ENCODE measurements at places on chromosomes 12 and 14.
A peak's percentile ranks its signal among the peaks of the same experiment; 100 is the strongest.

- no peak for DNase-seq
These were observed 43.8 kb downstream of the RESF1 start for GRCh38 chr12:32002848-32003493.

DNA sequence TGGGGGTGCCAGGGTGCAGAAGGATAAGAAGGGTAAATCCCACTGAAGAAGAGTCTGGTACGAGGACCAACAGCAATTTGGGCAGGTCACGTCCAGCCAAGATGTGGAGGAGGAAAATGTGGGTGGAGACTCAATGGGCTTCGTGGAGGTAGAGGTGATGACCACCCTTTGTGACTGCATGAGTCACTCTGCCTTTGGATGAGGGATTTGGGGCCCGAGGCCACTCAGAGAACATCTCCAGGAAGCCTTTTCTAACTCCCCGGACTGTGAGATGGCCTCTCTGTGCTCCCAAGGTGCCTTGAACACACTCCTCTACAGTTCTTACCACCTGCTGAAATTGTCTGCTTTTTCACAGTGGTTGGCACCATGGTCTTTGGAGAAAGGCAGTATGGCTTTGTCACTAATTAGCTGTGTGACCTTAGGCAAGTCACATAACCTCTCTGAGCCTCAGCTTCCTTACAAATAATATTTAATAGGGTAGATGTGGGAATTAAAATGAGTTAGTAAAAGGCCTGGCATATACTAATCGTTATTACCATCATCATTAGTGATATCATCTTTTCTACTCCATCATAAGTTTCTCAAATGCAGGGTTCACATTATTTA, 67.0 kb upstream of the ARHGAP5 start:
- DNase-seq, result no peak

- DNase-seq, result no peak
These were observed 37.9 kb upstream of the DLK1 start for GRCh38 chr14:100688598-100689461.

- no peak for DNase-seq
These were observed 14.0 kb upstream of the RIPK3 start for GRCh38 chr14:24353559-24354481.

GRCh38 chr12:121980191-121980891, 41.3 kb upstream of the BCL7A start:
- DNase-seq, result no peak

DNA sequence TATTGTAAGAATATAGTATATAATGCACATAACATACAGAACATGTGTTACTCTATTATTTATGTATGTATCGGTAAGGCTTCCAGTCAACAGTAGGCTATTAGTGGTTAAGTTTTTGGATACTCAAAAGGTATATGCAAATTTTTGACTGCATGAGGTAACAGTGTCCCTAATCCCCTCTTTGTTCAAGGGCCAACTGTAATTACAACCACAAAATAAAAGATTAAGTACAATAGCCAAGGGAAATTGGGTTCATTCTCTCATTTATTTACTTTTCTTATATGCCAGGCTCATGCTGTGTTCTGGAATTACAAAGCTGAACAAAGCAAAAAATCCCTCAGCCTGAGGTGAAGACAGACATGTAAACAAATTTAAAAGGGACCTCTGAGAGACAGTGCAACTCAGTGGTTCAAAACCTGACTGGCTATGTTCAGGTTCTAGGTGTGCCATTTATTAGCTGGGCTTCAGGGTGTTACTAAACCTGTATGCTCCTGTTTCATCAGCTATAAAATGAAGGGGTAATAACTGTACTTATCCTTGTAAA, 43.4 kb upstream of the TSPAN8 start:
- DNase-seq, result no peak

GRCh38 chr12:78540606-78541336, 323.8 kb upstream of the SYT1 start:
- no peak for DNase-seq

DNA sequence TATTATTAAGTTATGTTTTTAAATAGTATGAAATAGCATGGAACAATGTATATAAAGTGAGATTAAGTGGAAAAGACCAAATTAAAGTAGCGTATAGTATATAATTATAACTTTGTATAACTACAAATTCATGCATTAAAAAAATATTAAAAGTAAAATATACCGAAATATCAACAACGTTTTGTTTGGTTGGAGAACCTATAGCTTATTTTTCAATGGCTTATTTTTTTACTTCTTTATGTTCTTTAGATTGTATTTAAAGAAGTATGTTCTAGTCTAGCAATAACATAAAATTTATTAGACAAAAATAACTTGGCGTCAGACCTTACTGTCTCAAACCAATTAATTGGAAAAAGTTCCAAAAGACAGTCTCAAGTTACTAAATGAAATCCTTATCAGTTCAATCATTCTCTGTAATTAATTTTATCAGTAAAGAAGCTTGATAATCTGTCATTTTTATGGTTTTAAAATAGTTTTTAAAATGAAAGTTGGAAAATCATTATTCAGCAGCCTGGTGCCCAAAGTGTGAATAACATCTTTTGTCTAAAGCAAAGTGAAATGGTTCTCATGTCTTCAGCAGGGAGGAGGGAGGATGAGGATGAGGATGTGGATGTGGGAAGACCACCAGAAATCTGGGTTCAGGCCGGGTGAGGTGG, 46.7 kb downstream of the IRAK3 start:
- DNase-seq, result no peak

DNA sequence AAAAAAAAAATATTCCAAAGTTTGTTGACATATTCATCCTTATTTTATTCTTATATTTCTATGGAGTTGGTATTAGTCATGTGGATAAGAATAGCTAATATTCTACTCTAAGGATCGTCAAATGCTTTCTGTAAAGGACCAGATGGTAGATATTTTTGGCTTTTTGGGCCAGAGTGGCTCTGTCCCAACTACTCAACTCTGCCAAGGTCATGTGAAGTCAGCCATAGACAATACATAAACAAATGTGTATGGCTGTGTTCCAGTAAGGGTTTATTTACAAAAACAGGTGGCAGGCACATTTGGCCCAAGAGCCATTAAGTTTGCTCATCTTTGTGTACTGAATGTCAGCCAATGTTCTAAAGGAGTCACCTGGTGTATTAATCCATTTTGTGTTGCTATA, 131.8 kb downstream of the TBX5 start:
- DNase-seq, result no peak

GRCh38 chr12:122322501-122322900, 56.2 kb upstream of the VPS33A start:
- no peak for DNase-seq

DNA sequence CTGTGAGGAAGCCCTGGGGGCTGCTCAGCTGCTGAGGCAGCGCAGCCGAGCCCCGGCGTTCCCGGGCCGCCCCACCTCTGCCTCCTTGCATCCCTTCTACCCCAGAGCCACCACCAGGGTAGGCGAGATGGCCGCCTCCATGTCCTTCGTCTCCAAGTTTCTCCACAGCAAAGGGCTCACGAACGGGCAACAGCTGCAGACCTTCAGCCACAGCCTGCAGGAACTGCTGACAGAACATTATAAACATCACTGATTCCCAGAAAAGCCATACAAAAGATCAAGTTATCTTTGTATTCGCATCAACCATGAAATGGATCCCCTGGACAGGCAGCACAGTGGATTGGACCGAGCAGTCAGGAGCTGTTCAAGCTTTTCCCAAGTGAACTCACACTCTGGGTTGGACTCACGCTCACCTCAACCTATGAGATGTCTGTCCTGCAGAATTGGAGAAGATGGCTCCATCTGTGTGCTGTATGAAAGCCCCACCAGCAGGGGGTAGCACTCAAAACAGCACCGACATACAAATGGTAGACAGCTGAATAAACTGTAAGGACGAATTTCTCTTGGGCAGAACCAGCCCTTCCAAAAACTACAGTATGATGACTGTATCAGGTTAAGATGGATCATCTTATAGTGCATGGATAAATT, 19.4 kb upstream of the A2M start:
- no peak for DNase-seq

- DNase-seq, result peak; percentile 64
These were observed 109.2 kb upstream of the EGLN3 start for GRCh38 chr14:34059925-34060650.

GRCh38 chr12:109738209-109738608, 24.6 kb downstream of the FAM222A start:
- DNase-seq, result no peak

- DNase-seq, result no peak
These were observed 1.8 kb downstream of the SH2B3 start for GRCh38 chr12:111407377-111408115.

DNA sequence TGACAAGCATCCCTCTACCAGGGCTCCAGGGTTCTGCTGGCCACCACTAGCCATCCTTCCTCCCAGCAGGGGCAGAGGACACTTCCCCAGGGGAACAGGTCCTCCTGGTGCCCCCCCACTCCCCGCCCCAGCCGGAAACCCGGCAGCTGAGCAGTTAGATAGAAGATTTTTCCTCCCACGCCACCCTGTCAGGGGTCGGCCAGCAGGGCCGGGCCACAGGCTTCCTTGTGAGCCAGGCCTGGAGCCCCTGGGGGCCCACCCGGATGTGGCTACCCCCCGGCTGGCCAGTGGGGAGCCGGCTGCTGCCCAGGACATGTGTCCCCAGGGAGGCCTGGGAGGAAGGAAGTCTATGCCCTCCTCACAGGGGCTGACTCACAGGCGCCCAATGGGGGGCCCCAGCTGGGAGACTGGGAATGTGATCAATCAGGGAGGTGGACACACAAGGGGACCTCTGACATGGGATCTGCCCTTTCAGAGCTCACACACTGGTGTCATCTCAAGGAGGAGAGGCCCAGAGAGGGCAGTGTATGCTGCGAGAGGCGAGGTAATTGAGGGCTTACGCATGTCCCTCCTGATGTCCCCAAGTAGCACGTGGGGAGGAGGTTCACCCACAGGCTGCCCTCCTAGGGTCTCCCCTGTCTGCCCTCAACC, 4.2 kb downstream of the SH2B3 start:
- DNase-seq, result peak; percentile 39

GRCh38 chr12:27696864-27697564, 767 bp downstream of the REP15 start:
- no peak for DNase-seq

DNA sequence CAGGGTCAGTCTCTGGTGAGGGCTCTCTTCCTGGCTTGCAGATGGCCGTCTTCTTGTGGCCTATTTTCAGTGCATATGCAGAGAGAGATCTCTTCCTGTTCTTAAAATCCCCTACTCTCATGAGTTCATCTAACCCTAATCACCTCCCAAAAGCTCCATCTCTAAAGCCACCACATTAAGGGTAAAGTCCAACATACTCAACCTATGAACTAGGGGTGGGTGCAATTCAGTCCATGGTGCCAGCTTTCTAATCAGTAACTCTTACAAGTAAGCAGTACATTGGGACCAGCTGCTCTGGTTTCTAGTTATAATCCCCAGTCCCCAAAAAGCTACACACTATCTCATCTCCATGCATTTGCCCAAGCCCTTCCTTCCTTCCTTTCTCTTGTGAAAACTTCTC, 365.1 kb downstream of the MED13L start:
- DNase-seq, result no peak

DNA sequence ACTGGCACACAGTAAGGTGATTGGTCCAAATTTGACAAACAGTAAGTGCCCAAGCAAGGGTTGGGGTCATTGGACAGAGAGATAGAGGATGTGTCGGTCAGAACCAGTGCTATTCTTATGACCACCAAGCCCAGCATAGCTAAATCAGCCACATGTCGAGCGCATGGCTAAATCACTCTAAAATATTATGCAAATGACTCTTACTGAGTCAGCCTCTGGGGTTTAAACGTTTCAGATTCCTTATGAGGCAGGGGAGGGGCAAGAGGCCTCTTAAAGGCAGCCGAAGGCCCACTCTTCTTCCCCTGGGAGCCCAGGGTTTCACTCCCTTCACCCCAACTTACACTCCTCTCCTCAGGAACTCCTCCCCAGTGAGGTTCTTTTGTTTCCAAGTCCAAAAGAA, 603 bp upstream of the ENDOU start:
- DNase-seq, result no peak

GRCh38 chr12:50120953-50121352, 8.9 kb downstream of the COX14 start:
- DNase-seq, result no peak

GRCh38 chr12:117098361-117099217, 627 bp downstream of the TESC start:
- DNase-seq, result peak; percentile 31

- no peak for DNase-seq
These were observed 49.7 kb downstream of the FAM222A start for GRCh38 chr12:109763201-109763841.

DNA sequence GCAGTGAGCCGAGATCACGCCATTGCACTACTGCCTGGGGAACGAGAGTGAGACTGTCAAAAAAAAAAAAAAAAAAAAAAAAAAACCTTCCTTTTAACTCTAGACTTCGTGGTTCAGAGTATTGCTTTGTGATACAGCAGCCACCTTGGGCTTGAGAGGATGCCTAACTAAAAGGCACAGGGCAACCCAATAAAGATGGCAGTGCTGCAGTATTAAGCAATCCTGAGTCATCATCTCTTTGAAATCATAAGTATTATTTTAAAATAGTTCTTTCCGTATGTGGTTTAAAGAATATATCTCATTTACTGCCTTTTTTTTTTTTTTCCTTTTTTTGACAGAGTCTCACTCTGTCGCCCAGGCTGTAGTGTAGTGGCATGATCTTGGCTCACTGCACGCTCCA, 116.1 kb downstream of the PLEKHA5 start:
- DNase-seq, result no peak

DNA sequence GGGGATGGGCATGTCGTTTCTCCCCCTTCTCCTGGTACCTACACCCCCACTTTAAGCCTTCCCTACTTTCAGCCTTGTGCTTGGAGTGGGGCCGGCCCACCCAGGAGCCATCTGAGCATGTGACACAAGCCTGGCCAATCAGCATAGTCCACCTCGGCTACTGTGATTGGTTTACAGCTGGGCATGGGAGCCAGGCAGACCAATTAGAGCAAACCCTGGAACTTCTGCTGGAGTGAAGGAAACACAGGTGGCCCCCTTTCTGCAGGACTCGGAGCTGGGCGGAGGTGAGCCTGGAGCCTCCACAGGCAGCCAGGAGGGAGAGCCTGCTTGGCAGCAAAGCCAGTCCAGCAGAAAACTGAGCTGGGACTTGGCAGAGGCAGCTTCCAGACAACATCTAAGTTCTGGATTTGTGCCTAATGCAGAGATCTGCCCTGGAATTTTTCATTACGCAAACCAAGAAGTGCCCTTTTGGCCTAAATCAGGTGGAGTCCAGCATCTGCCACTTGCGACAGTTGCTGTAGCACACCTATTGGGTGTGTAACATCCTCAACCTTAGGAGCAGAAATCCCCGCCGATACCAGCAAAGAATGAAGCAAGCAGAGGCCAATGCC, 59.5 kb downstream of the SCARB1 start:
- DNase-seq, result no peak

GRCh38 chr12:57590479-57590863, 521 bp upstream of the PIP4K2C start:
- DNase-seq, result no peak

GRCh38 chr14:48857366-48857765, 728.8 kb downstream of the RPS29 start:
- DNase-seq, result no peak

DNA sequence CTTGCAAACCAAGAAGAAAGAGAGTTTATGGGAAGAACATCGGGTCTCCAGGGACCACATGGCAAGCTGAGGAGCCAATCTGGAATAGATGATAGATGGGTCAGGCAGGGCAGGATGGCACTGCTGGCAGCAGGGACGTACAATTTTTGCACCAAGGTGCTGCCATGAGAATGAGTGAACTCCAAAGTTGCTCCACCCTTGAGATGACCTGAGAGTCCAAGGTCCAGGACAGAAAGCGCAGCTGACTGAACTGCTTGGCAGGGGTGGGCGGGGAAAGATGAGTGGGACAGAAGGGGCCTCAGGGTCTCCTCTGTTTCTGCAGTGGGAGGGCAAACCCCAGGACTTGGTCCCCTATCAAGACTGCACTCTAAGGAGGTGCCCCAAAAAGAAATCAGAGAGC, 136.7 kb upstream of the GSC start:
- no peak for DNase-seq

GRCh38 chr12:50621399-50622300, 116.9 kb downstream of the DIP2B start:
- DNase-seq, result no peak
